Activated T-cell treated with anti-CD3 and anti-CD28 coated beads, Interleukin-2, amount 50 U/mL, for 48 hours (primary cell): ENCODE measurements at places on chromosomes 6 and 20.

DNA sequence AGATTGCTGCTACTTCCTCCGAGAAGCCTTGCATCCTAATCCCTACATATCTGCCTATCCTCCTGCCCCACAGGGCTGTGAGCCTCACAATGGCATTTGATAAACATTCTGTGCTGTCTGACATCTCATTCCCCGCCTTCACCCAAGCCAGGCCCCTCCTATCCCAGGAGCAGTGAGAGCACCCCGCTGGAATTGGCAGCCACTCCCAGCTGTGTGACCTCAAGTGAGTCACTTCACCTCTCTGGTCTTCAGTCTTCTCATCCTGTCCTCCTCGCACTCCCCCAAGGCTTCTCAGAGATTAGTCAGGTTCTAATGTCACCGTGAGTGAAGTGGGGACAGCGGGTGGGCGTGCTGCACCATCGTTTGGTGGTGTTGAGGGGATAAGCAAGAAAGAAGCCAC is 81.7 kb downstream of the CDH22 start:
- DNase-seq = no peak

GRCh38 chr20:12965870-12966251 is 42.9 kb upstream of the SPTLC3 start:
- DNase-seq = no peak

GRCh38 chr6:139728876-139729427 is 354.5 kb upstream of the CITED2 start:
- DNase-seq = no peak

GRCh38 chr6:134322216-134322615 is 4.3 kb upstream of the SGK1 start:
- no peak for DNase-seq

GRCh38 chr6:169839493-169839892 is 88.1 kb downstream of the ERMARD start:
- DNase-seq = peak; percentile 12
